ENCODE measurements at places on chromosomes 13 and 19.

DNA sequence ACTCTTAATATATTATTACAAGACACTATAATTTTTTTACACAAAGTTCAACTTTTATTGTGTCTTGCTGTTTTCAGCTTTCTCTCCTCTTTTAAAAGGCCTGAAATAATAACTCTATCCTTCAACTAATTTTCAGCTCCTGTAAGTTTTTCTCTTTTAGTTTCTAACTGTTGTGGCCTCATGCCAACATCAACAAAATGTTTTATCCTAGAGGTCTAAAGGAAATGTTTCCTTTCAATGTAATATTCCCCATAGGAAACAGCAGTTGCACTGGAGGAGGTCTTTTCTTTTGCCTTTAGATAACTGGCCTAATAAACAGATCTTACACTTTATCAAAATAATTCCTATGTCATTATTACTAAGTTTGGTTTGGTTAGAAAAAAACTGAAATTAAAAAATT is 8.5 kb upstream of the ZNF616 start:
- DNase-seq, result no peak

DNA sequence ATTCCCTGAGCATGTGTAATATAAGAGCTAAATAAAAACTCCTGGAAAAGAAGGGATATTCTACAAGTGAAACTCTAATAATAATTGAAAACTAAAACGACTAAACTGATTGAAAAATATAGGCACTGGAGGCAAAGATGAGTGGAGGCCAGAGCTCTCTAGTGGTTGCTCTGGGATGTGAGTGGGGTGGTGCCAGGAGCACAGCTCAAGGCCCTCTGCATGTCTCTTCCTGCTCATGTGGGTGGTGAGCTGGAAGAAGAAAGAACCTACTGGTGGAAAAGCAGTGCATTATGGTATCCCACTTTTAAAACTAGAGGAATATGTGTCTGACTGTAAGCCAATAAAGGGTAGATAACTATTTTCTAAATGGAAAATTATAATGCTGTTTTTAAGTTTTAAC is 15.8 kb upstream of the ARHGEF7 start:
- DNase-seq, result no peak

DNA sequence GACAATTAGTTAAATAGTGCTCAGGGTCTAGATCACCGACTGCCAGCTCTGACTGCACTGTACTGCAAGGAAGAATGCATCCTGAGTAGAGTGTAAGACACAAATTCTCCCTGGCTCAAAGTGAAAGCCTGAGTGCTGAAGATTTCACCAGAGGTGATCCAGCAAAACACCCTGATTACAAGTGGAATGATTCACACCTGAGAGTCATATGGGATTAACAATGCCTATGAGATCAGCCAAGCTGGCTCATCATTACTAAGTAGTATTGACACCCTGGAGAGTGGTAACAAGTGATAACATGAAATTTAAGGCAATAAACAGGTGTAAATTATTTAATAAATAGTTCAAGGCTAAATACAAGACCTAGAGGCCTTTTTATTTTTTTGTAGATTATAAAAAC is 403.8 kb upstream of the PRR20A start:
- no peak for DNase-seq

- DNase-seq, result no peak
These were observed 25.0 kb downstream of the HNRNPM start for GRCh38 chr19:8469613-8470368.

DNA sequence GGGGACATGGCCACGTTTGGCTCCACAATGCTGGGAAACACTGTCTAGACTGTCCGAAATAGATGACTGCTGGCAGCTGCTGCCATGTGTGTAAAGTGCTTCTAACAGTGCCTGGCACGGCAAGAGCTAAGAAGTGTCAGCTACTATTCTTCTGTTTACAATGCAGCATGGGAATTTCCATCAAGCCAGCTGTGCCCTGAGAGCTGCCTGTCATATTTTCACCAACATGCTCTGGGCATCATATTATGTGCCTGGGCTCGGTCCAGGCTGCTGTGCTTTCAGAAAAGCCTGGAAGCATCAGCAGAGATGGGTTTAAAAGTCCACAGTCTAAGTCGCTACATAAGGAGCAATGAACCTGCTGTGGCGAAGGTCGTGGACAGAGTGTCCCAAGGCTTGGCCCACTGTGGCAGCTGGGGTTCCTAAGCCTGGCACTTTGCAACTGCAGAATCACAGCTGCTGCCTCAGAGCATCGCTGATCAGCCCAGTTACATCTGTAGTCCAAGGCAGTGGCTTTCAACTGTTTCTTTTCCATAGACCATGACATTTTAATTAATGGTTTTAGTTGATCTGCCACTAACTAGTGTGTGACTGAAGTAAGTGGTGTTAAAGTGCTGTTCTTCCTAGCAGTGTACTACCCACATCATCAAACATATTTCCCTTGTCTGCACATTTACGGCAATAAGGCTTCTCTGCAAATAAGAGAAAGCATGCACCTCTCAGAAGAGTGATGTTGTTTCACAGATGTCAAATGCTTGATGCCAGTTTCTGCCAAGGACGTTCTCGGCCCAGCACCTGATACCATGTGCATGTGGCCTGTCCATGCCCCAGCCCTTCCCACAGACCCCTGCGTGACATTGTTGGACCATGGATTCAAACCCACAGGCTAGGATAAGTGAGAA is 95.7 kb upstream of the C1QTNF9B start:
- no peak for DNase-seq

DNA sequence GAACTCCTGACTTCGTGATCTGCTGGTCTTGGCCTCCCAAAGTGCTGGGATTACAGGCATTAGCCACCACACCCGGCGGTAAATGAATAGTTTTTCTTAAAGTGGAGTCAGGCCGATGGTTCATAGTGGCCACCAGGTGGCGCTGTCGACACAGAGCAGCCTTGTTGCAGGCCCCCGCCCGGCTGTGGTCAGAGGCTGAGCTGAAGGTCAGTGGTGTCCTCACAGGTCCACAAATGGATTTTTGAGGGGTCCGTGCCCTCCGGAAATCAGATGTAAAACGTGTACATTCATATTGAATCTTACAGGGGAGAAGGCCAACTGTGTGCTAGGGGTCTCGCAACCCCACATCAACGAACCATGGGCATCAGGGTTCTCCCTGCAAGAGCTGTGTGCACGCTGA is 13.4 kb upstream of the WDR18 start:
- DNase-seq, result no peak
